ENCODE measurements at places on chromosomes 3 and 15.

GRCh38 chr3:101779822-101780381 lies 891 bp downstream of the NXPE3 start:
- no peak for DNase-seq

DNA sequence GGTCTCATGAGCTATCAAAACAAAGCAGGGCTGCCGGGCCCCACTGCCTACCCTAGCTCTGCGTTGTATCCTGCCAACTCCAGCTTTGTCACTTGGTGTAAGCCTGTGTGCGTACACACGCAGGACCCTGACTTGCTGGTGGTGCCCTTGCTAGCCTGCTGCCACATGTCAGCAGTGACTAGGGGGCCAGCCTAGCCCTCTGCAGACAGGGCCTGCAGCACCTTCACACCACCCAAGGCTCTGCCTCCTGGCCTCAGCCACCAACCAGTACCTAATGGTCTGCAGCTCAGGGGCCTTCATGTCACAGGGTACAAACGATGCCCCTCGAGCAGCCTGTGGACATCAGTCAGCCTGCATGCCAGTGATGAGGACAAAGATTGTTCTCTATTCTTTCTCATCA lies 30.1 kb upstream of the DUSP7 start:
- DNase-seq: no peak

- DNase-seq: no peak
Measured at GRCh38 chr3:43128464-43128863, 22.6 kb upstream of the POMGNT2 start.

DNA sequence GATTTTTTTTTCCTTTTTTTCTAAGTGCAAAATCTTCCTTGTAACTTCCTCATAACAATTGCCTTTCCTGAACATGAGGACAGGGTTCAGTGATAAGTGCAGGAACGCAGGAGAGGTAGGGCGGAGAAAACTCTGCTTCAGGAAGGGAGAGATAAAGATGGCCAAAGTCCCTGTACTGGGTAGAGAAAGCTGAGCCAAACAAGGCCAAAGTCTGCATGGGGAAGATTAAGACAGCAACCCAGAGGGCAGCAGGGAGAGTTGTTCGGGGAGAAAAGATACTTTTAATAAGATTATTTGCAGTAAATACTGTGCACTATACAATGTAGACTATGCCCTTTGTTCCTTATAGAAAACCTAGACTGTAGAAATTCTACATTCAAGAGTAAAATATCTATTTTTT lies 55.4 kb upstream of the LRRFIP2 start:
- DNase-seq: no peak

DNA sequence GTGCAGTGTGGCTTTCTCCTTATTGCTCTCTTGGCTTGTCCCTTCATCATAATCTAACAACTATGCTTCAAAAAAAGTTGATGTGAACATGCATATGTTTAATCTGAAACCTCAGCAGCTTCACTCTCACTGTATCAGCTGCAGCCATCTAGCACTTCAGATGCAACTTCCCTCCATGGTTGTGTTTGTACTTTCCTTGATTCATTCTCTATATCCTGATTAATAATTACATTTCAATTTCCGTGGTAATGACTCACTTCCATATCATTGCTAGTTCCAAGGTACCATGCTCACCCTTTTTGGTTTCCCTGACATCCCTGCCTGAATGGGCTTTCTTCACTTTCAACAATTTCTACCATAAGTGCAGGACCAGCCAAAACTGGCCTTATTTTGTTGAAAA lies 51.2 kb downstream of the MDFIC2 start:
- DNase-seq: no peak

- no peak for DNase-seq
Measured at GRCh38 chr3:125479091-125479490, 40.9 kb downstream of the SNX4 start.

DNA sequence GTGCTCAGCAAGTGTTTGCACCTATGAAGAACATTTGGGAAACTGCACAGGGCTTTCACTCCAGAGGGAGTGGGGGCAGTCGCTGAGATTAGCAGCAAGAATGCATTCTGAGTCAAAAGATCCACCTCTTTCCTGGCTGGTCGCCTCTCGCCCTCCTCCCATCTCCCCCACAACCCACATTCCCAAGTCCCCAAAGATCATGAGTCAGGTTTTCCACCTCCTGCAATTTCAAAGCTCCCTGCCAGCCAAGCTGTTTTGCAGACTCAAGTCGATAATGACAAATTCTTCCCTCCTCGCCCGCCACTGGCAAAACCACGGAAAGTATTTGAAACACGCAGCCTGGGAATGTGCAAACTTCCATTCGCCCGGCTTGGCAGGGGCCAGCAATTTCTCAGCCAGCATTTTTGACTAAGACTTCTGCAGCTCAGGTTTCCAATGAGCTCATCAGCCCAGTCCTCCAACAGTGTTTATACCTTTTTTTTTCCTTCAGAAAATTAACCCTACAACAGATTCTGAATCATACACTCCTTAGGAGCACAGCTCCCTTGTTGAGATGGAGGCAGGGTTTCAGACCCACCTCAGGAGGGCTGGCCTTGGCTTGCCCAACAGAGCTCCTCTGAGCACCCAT lies 181.4 kb downstream of the SMAD6 start:
- peak; percentile 68 for DNase-seq

DNA sequence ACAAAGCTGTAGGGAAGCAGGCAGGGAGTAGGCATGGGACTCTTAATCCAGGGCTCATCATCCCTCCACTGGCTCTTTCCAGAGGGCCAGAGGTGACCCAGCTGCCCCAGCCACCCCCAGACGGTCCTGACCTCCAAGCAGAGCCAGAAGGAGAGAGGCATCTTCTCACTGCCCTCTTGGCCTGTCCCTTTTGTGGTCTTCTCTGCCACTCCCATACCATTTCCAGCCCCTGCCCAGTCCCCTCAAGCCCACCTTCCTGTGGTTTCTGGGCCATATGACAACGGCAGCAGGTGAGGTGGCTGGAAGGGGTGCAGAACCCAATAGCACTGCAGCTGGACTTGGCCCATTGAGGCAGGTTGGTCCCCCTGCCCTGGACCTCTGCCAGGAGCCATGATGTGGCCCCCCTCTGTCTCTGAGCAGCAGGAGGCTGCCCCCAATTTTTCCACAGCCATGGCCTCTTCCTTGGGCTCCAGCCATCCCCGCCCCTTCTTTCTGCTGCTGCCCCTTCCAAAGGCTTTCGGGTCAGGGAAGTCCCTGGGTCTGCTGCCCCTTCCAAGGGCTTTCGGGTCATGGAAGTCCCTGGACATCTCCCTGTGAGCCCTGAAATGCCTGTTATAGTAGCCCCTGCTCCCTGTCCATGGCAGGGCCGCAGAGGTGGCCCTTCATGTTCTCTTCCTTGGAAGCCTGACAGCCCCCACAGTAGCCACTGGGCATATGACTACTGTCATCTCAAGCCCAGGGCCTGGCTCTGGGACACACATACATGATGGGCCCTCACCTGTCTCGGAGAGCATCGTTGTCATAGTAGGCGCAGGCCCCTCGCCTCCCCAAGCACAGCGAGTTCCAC lies 39.5 kb upstream of the RAB6B start:
- DNase-seq: no peak

DNA sequence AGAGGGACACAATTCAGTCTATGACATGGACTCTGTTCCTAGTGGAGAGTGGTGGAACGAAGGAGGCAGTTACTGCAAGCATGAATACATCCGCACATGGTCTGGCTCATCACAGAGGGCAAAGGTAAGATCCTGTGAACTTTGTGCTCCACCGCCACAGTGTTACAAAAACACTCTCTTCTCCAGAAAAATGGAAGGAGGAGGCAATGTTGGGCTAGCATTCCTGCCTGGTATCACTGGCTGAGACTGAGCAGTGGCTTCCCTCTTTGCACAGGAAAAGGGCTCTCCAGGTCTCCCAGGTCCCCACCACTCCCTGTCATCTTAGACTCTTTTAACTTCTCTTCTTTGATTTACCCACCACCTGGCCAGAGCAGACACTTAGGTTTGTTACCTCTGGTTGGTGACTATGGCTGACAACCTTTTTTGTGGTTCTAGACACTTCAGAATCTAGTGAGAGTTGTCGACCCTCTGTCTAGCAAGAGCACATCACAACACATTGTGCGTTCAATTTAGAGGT lies 1.5 kb upstream of the EEFSEC start:
- no peak for DNase-seq

GRCh38 chr15:33083232-33084081 lies 111.1 kb downstream of the FMN1 start:
- no peak for DNase-seq

DNA sequence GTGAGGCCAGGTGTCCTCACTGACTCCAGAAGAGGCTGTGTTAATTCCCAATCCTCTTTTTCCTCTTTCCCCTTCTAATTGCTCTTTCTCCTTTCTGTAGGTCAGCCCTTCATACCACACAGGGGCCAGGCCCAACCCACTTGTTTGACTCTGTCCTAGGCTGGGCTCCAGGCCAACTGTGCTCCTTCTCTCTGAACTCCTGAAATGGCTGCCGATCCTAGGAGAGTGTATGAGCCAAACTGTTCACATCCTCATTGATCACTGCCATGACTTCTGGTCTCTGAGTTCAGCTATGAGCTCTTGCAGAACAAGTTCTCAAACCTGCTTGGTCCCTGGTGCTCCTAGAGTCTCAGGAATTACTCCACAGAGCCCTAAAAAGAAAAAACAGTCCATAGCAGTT lies 145.1 kb downstream of the VGLL4 start:
- DNase-seq: no peak

DNA sequence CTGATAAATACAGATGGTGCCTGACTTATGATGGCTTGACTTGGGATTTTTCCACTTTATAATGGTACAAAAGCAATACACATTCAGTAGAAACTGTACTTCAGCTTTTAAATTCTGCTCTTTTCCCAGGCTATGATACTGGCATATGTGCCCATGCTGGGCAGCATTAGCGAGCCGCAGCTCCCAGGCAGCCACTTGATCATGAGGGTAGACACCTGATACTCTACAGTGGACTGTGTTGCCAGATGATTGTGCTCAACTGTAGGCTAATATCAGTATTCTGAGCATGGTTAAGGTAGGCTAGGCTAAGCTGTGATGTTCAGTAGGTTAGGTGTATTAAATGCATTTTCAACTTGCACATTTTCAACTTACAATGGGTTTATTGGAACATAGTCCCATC lies 17.7 kb upstream of the FEM1B start:
- DNase-seq: no peak

DNA sequence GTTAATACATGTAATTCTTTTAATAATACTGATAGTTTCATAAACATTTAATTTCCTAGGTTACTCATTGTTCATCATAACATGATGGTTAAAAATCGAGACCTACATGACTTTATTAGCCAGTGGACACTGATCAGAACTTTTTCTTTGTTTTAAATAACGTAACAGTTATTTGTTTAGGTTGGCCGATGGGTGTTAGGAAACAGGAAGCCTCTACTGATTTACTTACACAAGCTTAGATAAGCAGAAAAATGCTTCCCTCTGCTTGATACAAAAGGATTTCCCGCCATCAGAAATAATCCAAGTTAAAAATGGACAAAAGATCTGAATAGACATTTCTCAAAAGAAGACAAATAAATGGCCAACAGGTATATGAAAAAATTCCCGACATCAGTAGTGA lies 16.6 kb upstream of the APH1B start:
- DNase-seq: no peak

DNA sequence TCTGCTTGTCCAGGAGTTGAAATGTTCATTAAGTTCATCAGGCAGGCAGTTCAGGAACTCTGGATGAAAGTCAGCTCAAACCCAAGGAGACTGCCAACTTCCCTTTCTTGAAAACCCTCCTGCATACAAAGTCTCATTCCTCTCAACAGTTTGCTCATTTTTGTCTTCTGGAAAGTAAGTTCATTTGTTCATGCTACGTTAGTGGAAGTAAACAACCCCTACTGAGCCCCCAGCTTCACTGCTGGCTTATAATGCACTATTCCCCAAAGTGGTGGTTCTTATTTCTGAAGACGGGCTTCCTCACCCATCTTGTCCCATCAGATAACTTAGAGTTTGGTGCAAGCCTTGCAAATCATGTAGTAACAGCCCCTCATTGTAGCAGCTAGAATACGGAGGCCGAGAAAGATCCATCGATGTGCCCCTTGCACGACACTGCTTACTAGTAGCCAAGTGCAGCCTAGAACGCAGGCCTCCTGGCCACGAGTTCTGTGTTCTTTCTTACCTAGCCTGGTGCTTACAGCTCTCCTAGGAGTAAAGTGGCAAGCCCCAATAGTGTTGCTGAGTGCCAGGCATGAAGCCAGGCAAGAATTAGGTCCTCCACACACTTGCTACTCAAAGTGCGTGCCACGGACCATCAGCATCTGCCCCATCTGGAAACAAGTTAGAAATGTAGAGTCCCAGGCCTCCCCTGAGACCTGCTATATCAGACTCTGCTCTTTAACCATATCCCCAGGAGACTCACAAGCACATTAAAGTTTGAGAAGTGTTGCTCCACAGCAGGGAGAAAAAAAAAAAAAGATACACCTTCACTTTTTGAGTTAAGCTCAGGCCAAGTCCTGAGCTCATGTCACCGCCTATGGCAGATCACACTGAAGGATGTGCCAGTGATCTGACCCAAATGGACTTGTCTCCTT lies 82.5 kb downstream of the RFTN1 start:
- DNase-seq: no peak

- no peak for DNase-seq
Measured at GRCh38 chr3:78141269-78141668, 1101.4 kb downstream of the ROBO2 start.

GRCh38 chr15:74807282-74807681 lies 5.4 kb upstream of the LMAN1L start:
- no peak for DNase-seq

DNA sequence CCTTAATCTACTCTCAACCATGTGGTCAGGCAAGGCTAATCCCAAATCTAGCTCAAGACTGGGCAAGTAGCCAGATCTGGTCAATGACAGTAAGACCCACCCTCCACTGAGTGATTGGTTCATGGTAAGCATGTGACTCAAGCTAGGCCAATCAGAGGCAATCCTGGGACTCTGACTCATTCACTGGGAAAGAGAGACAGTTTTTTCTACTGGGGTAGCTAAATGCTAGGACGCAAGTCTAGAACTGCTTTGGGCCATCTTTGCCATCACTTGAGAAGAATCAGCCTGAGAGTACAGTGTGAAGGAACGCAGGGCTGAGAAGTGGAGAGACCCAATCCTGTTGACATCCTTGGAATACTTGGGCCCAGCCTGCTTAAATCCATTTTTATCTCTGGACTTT lies 9.4 kb upstream of the RAD18 start:
- no peak for DNase-seq

- no peak for DNase-seq
Measured at GRCh38 chr3:134762016-134762415, 33.0 kb upstream of the EPHB1 start.
